Neural progenitor cell (in vitro differentiated cells): ENCODE measurements at places on chromosomes 12 and 14. TPM values are rescaled to one million over a fixed set of nuclear protein-coding genes. Genes with fewer than 3 reads are reported as not detected.

DNA sequence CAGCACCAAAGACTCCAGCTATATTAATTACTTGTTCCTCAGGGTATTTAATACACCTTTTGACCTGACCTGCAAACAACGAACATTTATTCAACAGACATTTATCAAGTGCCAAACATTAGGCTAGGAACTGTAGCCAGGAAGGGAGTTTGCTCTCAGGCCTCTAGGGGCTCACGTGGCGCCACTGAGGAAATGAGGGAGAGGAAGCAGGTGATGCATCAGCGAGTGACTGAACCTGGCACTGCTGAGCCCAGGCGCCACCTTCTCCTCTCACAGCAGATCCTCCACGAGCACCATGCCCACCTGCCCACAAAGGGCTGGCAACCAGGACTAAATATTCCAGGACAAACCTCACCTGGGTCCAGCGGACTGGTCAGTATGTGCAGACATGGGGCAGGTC is 50.2 kb downstream of the SETD3 start:
- no peaks in the 10 kb centered on the region for H3K36me3 ChIP-seq
- no peak overlapping the region for H3K4me3 ChIP-seq
- H3K27ac ChIP-seq = no peak overlapping the region
- peak; percentile 43 for DNase-seq
- no peaks in the 10 kb centered on the region for H3K27me3 ChIP-seq

DNA sequence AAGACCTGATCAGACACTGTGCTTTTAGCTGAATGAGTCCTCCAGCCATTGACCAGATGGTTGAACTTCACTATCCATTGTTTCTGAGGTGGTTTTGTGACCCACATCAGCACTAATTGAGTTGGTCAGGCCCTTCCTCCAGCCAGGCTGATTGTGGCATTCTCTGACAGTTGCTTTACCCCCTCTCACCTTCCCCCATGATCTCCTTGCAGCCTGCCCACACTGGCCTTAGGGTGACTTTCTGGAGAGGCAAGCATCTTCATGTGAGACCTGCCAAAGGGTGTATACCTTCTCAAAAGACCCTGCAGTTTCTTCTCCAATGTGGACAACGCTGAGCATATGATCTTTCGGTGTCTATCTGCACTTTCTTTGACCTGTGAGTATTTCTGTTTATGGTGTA is 83.9 kb downstream of the GPATCH2L start:
- no peak overlapping the region for H3K4me3 ChIP-seq
- no peak for DNase-seq
- H3K36me3 ChIP-seq = no peaks in the 10 kb centered on the region
- H3K4me1 ChIP-seq = peaks cover 13% of the 10 kb centered on the region
- no peaks in the 10 kb centered on the region for H3K27me3 ChIP-seq

TMEM119 gene
- total RNA-seq = 0.97 and 2.0 TPM in 2 replicates

DNA sequence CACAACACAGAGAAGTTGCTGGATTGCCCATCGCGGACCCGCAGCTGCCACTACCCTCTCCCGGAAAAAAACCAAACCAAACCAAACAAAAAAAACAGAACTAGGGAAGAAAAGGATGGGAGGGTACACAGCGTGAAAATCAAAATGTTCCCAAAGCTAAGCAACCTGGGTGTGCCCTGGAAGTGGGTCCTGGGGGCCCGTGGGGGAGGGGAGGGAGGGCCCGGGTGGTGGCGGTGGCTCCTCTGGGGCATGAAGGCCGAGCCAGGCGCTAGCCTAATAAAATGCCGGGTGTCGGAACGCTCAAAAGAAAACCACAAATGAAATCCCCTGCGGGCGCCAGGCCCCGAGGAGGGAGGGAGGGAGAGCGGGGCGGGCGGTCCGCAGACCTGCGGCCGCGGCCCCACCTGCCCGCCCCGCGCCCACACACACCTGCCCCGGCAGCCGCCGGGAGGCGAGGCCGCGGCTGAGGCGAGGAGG is 787 bp downstream of the HECTD4 start:
- no peak overlapping the region for H3K27ac ChIP-seq
- no peaks in the 10 kb centered on the region for H3K27me3 ChIP-seq
- no peaks in the 10 kb centered on the region for H3K36me3 ChIP-seq
- no peaks in the 10 kb centered on the region for H3K4me1 ChIP-seq

DNA sequence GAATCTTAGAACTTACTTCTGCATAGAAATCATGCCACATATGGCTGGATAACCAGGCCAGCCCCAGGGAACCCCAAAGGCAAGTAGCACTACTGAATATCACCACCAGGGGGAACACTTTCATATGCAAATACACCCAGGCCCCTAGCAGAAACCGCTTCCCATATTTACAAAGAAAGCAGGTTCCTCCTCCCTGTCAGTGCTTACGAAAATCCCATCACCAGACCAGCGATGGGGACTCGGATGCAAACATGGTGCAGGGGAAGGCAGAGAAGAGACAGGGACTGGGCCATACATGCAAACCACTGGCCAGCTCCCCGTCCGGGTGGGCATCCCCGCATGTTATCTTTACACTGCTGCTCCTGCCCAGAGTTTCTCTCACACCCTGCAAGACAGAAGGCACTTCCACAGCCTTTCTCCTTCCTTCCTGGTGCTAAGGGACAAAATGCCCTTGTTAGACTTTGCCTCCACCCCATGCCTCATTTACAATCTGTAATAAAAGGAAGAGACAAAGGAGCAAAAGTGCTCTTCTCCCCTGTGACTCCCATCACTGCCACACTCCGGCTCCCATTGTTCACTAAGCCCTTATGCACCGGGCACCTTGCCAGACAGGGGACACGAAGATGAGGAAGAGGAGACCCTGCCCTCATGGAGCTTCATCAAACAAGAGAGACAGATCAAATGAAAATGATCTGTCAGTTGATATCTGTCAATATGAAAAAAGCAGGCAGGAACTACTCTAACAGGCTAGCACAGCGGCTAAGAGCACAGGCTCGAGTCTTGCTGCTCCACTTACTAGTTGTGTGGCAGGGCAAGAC is 62.3 kb downstream of the PTPN21 start:
- H3K4me3 ChIP-seq = no peak overlapping the region
- H3K27me3 ChIP-seq = no peaks in the 10 kb centered on the region

DNA sequence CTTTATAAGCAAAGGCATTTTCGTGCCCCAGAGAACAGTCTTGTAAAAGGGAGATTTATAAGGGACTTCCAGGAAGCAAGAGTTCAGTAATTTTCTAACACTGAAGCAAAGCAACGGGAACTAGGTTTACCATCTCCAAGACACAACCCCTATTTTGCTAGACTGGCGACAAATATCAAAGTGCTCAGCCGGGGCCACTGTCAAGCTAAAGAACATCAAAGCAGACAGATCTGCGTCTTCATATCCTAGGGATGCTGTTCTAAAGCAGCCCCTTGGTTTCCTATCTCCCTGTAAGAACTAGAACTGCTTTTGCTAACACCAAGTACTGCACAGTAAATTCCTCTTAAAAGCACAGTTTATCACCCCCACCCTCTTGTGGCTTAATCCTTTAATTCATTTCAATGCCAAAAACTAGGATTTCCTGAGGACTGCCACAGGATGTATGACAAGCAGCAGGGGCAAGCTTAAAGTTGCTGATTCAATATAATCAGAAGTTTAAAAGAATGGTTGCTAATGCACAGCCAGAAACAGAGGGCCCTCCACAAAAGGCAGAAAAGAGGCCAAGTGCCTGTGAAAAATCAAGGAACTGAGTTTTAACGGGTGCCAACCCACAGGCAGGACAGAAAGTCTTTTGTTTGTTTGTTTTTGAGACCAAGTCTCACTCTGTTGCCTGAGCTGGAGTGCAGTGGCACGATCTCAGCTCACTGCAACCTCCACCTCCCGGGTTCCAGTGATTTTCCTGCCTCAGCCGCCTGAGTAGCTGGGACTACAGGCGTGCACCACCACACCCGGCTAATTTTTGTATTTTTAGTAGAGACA is 44.0 kb upstream of the ISM2 start:
- peak; percentile 6 for DNase-seq
- no peaks in the 10 kb centered on the region for H3K27me3 ChIP-seq
- no peak overlapping the region for H3K27ac ChIP-seq
- H3K36me3 ChIP-seq = no peaks in the 10 kb centered on the region
- H3K4me3 ChIP-seq = no peak overlapping the region
- peaks cover 9% of the 10 kb centered on the region for H3K4me1 ChIP-seq

GRCh38 chr14:75427126-75427481 is 718 bp upstream of the JDP2 start:
- H3K36me3 ChIP-seq = no peaks in the 10 kb centered on the region
- no peaks in the 10 kb centered on the region for H3K4me1 ChIP-seq
- peak; percentile 36 for DNase-seq
- no peak overlapping the region for H3K27ac ChIP-seq
- H3K27me3 ChIP-seq = peaks cover 48% of the 10 kb centered on the region
- H3K4me3 ChIP-seq = peak overlapping the region; percentile 74

DNA sequence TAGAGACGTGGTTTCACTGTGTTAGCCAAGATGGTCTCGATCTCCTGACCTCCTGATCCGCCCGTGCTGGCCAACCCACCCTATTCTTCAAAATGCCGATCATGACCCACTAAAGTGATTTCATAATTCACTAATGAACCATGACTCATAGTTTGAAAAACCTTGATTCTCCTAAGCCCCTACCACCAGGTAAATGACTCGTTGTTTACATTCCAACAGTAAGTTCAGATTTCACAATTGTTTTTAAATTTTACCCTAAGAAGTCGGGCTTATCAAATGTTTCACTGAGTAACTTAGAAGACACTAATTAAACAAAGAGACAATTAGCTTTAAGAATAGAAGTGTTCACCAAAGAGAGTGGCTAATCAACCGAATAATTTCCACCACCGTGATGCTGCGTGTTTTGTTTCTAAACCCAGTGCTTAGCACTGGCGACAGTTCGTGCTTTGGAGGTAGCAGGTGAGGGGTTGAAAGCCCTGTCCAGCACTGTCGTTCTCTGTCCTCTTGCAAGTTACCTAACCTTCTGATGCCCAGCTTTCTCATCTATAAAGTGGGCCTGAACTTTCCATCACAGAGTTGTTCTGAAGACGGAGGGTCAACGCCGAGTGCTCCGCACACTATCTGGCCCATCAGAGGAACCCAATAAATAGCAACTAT is 136.5 kb downstream of the NTF3 start:
- no peaks in the 10 kb centered on the region for H3K27me3 ChIP-seq
- H3K27ac ChIP-seq = no peak overlapping the region
- peaks cover 24% of the 10 kb centered on the region for H3K4me1 ChIP-seq
- DNase-seq = no peak
- H3K4me3 ChIP-seq = no peak overlapping the region

DNA sequence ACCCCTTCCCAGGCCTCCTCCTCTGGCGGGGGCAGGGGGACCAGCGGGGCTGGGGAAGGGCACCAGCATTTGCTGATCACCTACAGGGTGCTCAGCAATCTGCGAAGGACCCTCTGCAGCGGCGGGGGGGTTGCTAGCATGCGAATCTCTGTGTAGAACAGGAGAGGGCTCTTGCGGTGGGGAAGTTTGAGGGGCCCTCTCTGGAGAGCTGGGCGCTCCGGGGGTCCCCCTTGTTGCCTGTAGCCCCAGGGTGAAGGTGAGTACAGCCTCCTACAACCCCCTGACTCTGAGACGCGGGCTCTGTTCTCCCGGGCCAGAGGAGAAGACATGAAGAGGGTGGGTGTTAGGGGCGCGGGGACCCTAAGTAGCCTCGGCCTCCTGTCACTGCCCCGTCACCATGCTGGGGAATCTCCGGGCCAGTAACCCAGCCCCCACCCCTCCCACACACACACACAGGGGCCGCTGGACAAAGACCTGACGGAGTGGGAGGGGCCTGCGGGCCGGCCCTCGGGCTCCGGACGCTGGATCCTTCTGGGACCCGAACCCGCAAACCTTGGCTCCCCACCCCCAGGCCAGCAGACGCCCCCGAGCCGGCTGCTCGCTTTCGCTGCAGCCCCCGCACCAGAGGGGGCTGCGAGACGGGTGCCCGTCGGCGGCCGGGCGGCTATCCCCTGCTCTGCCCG is 734 bp downstream of the FIGNL2 start:
- H3K36me3 ChIP-seq = no peaks in the 10 kb centered on the region
- H3K4me3 ChIP-seq = peak overlapping the region; percentile 97

DNA sequence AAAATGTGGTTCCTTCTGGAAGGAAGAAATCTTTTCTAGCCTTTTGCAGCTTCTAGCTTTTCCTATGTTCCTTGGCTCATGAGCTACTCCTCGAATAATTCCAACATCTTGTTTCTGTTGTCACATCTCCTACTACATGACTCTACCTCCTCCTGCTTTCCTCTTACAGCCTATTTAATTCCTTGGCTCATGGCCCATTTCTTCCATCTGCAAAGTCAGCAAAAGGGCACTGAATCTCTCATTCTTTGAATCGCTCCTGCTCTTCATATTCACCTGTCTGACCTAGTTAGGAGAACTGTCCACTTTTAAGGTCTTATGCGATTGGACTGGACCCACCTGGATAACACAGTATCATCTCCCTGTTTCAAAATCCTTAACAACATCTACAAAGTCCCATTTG is 15.8 kb downstream of the PRKD1 start:
- DNase-seq = no peak
- H3K4me3 ChIP-seq = no peak overlapping the region
- no peaks in the 10 kb centered on the region for H3K36me3 ChIP-seq
- H3K4me1 ChIP-seq = no peaks in the 10 kb centered on the region
- no peak overlapping the region for H3K27ac ChIP-seq
